Airway epithelial cell (primary cell): ENCODE measurements at places on chromosomes 3 and 15. TPM values are rescaled to one million over a fixed set of nuclear protein-coding genes. Genes with fewer than 3 reads are reported as not detected.

The MIX23 gene
- 35.0 and 42.8 TPM in 2 replicates for total RNA-seq

The LRTM1 gene
- total RNA-seq, result not detected in 2 replicates

The PRSS50 gene
- total RNA-seq, result not detected in 2 replicates

The BFSP2 gene
- not detected in 2 replicates for total RNA-seq

The CLN6 gene
- total RNA-seq, result 15.1 and 26.9 TPM in 2 replicates

The MPI gene
- total RNA-seq, result 77.2 and 84.7 TPM in 2 replicates

The ITGB5 gene
- total RNA-seq, result 102 and 209 TPM in 2 replicates

The CAND2 gene
- total RNA-seq, result 1.3 and 1.4 TPM in 2 replicates

The OR5K2 gene
- total RNA-seq, result not detected in 2 replicates

The TSPAN3 gene
- 176 and 191 TPM in 2 replicates for total RNA-seq

The GMNC gene
- 0.07 and 0.19 TPM in 2 replicates for total RNA-seq

The DVL3 gene
- total RNA-seq, result 21.9 and 30.9 TPM in 2 replicates

The IFT122 gene
- 5.9 and 9.5 TPM in 2 replicates for total RNA-seq

The SCN11A gene
- total RNA-seq, result not detected in 2 replicates

The COL6A5 gene
- total RNA-seq, result not detected in 2 replicates

The GRM2 gene
- not detected in 2 replicates for total RNA-seq

The CEMIP gene
- total RNA-seq, result 3.6 and 4.8 TPM in 2 replicates
